ENCODE measurements at places on chromosomes 12 and 14.

- no peak for DNase-seq
Measured at GRCh38 chr12:78568321-78569020, 296.1 kb upstream of the SYT1 start.

DNA sequence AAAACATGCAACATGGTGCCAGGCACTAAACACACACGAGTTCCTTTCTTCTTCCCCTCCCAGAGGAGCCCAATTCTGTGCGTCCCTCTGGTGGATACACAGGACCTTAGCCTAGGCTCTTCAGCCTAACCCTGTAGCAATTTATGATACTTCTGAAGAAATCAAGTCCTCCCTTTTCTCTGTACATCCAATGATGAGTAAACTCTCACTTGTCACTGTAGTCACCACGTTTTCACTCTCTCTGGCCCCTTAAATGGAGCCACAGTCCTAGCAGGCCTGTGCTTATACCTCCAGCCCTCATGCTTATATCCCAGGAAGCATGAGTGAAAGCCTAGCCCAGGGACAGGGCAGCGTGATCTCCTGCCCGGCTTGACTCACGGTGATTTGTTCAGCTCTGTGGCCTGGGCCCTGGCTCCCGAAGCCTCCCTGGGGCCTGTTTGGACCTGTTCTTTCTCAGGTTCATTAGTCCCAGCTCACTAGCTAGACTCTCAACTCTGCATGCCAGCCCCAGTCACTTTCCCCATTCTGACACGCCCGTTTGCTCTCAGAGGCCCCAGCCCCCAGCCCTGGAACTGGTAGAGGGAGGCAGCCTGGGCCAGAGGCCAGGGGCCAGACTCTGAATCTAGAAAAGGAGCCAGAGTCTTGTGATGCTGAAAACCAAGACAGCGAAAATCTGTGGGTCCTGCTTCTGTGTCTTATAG is 24.1 kb upstream of the PLEKHG3 start:
- DNase-seq: no peak

GRCh38 chr14:54348001-54348611 is 48.7 kb upstream of the CDKN3 start:
- no peak for DNase-seq

GRCh38 chr12:108635997-108636808 is 2.5 kb upstream of the SELPLG start:
- DNase-seq: no peak

- DNase-seq: no peak
Measured at GRCh38 chr14:29846339-29847055, 81.2 kb downstream of the PRKD1 start.

- DNase-seq: no peak
Measured at GRCh38 chr14:69287098-69288010, 27.4 kb downstream of the GALNT16 start.

DNA sequence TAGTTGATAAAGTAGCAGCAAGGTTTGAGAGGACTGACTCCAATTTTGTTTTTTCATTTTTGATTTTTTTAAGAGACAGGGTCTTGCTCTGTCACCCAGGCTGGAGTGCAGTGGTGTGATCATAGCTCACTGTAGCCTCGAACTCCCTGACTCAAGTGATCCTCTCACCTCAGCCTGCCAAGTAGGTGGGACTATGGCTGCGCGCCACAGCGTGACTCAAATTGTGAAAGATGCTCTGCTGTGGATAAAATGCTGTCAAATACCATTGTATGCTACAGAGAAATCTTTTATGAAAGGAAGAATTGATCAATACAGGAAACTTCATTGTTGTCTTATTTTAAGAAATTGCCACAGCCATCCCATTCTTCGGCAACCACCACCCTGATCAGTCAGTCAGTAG is 48.3 kb downstream of the SCN8A start:
- DNase-seq: no peak

DNA sequence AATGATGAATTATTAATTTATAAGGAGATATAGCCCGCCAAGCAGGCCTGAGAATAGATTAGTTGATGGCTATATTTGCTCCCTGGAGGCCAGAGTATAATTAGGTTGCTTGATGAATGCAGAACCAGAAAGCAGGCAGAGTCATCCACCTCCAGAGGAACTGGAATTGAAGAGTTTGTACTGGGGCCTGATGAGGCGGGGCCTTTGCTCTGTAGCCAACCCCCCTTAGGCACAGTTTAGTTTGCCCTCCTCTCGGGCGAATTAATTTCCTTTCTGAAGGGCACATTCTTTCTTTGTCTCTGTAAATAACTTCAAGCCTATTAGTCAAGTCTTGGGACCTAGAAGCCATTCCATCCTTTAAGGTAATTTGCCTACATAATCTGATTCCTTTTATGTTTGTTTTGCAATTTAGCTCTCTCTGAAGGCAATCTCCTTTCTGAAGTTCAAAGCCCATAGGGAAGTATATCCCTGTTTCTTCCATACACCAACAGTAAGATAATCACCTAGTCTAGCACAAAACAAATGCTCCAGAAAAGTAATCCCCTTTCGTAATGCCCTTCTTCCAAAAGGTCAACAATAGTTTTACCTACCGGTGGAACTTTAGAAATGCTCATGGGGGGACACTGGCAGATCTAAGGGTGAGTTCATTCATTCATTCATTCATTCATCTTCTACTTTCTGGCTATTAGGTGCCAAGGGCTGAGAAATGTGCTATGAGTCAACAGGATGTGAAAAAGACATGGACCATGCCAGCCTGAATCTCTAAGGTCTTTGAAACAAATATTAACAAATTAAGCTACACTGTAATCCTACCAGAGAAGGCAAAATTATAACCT is 84.8 kb upstream of the NUDT4 start:
- no peak for DNase-seq

- no peak for DNase-seq
Measured at GRCh38 chr14:32397861-32398640, 69.0 kb downstream of the AKAP6 start.

- DNase-seq: no peak
Measured at GRCh38 chr14:101494826-101495225, 66.5 kb upstream of the DIO3 start.

DNA sequence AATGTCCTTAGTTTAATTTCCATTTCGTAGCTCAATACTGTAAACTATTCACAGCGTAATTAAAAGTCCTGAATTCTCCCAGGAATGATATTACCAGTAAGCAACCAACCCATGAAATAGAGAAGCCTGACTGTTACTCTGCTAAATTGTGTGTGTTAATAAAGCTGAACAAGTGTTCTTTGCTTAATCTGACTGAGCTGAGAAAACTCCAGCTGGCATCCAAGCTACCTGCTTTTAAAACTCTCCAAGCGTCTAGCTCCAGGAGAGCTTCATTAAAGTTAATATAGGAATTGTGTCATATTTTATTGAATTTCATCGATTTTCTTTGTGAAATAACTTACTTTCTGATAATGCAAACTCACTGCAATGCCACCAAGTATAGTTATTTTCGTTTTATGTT is 524.4 kb downstream of the SLC16A7 start:
- DNase-seq: no peak

GRCh38 chr14:105380756-105381155 is 17.6 kb upstream of the TEX22 start:
- DNase-seq: no peak

DNA sequence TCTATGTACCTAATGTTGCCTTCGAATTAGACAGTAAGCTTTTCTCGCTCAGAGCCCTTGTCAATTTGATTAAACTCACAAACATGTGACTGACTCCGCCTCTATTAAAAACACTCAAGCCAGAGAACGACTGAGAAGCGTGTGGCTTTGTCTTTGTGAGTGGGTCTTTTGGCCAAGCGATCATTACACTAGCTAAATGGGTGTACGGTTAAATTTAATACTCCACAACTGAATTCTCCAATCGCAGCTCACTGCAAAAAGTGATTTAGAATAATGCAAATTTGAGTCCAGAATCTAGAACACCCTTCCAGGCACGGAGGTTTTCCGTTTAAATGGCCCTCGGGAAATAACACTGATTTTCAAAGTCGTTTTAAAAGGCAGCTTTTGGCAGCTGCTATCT is 253.7 kb downstream of the EFCAB11 start:
- DNase-seq: no peak
